NCI-H2081 treated with DMSO at 0.1 percent for 48 hours (cell line): ENCODE measurements at places on chromosomes 6 and 20.
A peak's percentile ranks its signal among the peaks of the same experiment; 100 is the strongest.

- no peak for DNase-seq
Observed at GRCh38 chr6:18436341-18436740, 49.2 kb downstream of the RNF144B start.

GRCh38 chr6:15230827-15231226, 15.0 kb upstream of the JARID2 start:
- DNase-seq, result no peak

GRCh38 chr6:123873974-123874373, 70.3 kb downstream of the NKAIN2 start:
- DNase-seq, result no peak

DNA sequence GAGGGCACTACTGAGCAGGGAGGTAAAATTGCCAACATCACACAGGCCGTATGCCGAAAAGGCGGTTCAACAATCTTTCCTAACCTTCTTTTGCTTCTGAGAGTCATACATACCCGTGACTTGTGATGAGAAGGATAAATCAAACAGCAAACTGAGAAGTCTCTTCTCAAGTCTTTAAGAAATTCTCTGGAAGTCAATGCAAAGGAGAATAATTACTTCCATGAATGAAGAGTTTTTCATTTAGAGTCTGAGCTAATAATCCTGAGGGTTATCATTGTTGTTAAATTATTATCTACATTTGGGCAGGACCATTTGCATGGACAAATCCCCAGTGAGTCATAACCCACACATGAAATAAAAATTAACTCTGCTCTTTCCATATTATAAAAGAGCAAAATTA, 22.4 kb upstream of the ILRUN start:
- no peak for DNase-seq

DNA sequence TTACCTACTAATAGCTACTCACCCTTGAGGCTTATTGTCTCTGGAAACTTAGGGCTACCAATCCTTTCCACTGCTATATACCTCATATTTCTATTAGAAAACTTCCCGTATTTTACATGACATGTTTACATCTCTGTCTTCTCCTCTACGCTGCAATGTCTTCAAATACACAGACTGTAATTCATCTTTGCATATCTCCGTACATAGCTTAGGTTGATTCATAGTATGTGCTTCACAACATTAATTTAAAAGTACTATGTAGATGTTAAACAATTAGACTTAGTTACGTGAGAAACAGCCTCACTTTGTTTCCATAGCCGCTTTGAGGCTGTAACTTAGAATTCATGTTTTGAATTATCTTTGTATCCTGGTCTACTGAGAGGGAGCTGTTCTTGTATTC, 35.1 kb upstream of the FKBP1C start:
- DNase-seq, result no peak

DNA sequence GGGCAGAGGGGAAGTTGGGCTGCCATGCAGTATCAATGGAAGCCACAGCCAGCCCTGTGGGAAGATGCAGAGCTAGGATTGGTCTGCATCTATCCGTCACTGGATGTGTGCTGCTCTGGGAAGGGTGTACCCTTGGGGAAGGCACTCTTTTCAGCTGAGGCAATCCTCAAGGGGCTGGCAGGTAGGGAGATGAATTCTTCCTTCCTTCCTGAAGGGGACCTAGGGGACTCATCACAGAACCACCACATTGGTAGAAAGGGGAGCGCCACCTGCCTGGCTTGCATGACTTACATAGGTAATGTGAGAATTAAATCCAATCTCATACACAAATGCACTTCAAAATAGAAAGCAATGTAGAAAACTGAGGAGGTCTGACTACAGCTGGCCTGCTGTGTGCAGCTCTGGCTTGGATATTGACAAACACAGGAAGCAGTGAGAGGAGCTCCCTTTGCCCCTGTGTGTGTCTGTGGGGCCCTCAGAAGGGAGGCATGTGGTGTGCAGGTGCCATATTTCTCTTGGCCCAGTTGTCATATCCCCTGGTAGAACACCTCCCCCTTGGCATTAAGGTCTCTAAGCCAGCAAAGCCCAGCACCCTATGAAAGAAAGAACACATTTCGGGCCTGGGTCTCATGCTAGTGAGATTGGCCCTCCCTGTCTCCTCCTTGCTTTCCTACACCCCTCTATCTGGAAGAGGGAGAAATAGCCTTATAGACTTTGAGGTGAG, 260.3 kb upstream of the MOCS1 start:
- DNase-seq, result no peak

DNA sequence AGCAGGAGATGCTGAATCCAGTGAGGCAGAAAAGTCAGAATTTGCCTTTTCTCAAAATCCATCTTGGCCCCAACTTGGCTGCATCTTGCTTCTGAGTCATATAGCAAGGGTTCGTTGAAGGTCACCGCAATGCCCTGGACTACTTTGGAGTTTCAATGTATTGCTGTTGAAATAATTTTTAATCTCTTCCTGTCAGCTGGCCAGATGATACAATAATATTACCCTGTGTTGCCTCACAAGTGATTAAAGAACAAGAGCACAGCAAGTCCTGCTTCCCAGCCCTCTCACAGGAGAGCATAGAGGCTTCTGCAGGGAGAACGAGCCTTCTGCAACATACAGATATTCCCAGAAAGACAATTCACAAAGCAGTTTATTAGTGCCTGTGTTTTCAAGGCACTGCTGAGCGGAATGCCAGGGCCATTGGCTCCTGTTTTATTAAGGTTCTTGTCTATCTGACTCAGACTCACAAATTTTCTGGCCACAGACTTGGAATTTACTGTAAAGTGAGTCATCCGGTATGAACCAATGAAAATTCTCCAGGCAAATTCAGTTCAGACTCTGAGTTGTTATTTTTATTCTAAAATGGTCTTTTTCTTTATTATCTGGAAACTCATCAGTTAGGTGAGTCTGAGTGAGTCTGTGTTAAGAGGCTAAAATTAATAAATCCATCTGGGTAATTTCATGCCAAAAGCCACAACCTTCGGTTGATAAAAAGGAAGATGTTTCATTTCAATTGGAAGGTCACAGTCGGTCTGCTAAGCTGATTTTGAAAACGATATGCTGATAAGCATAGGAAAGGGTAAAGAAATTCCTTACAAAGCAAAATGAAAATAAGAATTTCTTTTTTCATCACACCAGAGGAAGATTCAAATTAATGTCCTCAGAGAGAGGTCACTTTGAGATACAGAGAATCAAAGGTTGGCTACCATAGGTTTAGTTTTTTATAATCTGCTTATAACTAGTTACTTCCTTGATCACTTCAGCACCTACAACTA, 289.4 kb upstream of the STXBP5 start:
- DNase-seq, result no peak

DNA sequence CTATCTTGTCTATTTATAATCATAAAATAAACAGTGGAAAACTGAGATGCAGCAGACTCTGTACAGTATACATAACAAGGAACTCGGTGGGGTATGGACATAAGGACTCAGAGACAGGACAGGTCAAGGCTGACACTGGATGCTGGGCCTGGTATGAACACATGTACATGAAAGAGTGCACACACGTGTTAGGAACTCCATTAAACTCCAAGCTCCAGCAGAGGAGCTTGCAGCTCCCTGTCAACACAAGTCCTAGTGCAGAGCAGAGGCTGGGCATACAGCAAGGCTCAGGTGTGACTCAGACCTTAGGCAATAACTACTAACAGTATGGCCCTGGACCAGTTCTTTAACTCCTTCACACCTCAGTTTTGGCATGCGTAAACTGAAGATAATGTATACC, 17.1 kb downstream of the NAPB start:
- no peak for DNase-seq

GRCh38 chr20:54217762-54218161, 9.9 kb downstream of the PFDN4 start:
- no peak for DNase-seq

GRCh38 chr6:35727935-35728682, 8.7 kb upstream of the ARMC12 start:
- DNase-seq, result no peak

DNA sequence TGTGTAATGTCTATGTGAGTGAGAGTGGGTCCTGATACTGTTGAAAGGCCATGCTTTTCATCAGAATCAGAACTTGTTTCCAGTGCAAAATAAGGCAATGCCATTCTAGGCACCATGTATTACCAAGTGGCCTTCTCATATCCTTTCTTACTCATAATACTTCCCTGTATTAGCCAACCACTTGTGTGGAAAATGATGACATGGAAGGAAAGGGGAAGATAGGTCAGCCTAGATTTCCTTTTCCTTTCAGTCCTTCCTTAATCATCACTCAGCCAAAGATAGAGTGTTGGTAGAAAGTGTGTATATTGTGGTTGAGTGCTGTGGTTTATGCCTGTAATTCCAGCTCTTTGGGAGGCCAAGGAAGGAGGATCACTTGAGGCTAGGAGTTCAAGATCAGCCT, 158.6 kb upstream of the PREP start:
- DNase-seq, result no peak

- DNase-seq, result no peak
Observed at GRCh38 chr6:40962241-40962640, 76.8 kb downstream of the UNC5CL start.

GRCh38 chr6:166872531-166873009, 83.8 kb downstream of the RNASET2 start:
- no peak for DNase-seq

DNA sequence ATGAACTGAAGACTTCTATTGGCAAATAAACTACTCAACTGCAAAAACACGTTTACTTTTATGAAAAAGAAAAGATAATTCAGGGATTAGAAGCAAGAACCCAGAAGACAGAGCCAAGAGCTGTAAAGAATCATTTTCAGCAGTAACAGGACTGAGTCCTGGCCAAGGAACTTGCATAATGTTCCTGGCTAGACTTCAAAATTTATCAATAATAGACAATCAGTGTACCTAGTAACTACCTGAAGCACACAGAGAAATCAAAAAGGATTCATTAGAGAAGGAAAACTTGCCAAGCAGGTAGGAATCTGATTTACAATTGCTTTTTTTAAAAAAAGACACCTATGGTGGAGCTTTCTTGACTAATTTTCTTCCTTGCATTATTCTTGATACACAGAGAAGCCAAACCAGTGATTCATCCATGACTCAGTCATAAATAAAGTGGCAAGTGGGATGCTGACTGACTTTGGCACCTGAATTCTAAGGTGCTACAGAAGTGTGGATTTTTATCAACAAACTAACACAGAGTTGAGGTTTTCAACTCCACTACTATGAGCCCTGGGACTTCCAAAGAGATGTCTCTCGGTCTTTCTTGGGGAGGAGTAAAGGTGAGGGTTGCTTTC, 281.3 kb downstream of the BMP7 start:
- DNase-seq, result no peak

DNA sequence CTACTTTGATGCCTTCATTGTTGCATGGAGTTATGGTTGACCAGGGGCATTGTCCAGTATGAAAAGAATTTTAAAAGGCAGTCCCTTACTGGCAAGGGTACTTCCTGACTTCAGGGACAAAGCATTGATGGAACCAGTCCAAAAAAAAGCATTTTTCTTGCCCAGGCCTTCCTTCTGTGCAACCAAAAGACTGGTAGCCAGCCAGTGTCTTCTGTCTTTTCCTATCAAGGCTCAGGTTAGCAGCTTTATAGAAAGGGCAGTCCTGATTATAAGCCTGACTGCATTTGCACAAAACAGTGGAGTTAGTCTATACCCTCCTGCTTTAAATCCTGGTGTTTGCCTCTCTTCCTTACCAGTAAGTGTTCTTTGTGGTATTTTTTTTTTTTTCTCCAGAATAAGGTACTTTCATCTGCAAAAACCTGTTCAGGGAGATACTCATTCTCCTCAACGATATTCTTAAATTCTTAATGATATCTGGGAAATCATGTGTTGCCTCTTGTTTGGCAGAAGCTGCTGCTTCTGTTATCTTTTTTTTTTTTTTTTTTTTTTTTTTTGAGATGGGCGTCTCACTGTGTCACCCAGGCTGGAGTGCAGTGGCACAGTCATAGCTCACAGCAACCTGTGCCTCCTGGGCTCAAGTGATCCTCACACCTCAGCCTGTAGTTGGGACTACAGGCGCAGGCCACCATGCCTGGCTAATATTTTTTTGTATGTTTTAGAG, 33.9 kb downstream of the SCAF8 start:
- no peak for DNase-seq

DNA sequence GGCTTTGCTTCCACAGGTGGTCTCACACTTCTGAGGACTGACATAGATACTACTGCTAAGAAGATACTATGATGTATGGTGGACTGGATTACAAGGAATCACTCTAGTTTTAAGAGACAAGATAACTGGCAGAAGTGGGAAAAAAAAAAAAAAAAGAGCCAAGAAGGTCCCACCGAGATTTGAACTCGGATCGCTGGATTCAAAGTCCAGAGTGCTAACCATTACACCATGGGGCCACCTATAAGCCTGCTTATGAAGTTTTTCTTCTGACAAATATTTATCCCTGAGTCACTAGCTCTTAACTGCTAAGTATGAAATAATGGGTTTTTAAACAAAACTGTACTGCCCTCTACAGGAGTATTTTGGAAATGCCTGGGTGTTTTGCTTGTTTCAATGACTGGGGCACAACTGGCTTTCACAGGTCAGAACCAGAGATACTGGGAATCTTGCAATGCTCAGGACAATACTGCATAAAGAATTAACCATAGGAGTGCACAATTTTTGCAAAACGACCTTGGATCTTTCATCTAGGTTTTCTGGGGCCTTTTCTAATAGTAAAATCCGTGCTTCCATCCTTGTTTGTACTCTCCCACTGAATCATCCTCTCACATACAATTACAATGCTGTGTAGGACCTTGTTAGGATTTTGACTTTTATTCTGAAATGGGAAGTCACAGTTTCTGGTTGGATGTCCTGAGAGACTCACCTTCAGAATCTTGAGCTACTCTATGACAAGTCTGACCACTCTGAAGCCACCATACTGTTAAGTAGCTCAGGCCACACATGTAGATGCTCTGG, 116.3 kb downstream of the OR2B2 start:
- peak; percentile 69 for DNase-seq

GRCh38 chr6:158303210-158303731, 9.0 kb upstream of the TULP4 start:
- DNase-seq, result no peak
